ENCODE measurements at places on chromosomes 5 and 9.

DNA sequence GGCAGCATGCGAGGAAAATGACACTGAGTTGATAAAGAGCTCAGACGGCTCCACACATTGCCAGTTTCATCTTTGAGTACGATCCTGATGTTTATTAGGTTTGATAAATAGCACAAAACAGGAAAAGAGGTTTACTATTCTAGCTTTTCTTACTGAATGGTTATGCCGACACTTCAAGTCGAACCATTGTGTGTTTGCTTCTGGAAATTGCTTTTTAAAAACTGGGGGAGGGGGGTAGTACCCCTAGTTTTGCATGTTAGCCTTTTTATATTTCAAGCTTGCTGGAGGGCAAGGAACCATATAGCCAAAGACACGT is 5.2 kb downstream of the PTCH1 start:
- H3K4me1 ChIP-seq = peaks cover 52% of the 10 kb centered on the region
- DNase-seq = no peak
- H3K27ac ChIP-seq = peak overlapping the region; percentile 62
- H3K27me3 ChIP-seq = peaks cover 34% of the 10 kb centered on the region

DNA sequence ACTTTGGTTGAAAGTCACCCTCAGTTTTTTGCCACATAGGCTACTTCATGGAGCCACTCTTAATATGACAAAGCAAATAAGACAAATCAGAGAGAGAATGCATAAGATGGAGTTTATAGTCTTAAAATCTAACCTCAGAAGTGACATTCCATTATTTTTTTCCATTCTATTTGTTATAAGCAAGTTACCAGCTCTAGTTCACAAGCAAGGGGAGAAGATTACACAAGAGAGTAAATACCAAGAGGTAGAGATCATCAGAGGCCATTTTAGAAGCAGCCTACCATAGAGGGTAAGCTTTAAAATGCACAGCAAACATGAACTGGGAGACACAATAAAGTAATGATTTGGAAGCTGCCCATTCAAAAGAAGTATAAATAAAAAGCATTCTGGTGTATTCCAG is 651.3 kb upstream of the MEF2C start:
- DNase-seq = no peak
- H3K27me3 ChIP-seq = no peaks in the 10 kb centered on the region
- no peak overlapping the region for H3K4me3 ChIP-seq
- no peaks in the 10 kb centered on the region for H3K4me1 ChIP-seq
- H3K27ac ChIP-seq = no peak overlapping the region

GRCh38 chr9:117156771-117157535 is 257.9 kb downstream of the ASTN2 start:
- H3K4me3 ChIP-seq = no peak overlapping the region
- H3K4me1 ChIP-seq = no peaks in the 10 kb centered on the region
- H3K27ac ChIP-seq = no peak overlapping the region

- H3K4me3 ChIP-seq = no peak overlapping the region
- no peak overlapping the region for H3K27ac ChIP-seq
- H3K36me3 ChIP-seq = no peaks in the 10 kb centered on the region
- H3K4me1 ChIP-seq = no peaks in the 10 kb centered on the region
Observed at GRCh38 chr5:52657247-52657645, 130.5 kb upstream of the ITGA1 start.

- H3K27me3 ChIP-seq = no peaks in the 10 kb centered on the region
- no peak for DNase-seq
- peaks cover 2% of the 10 kb centered on the region for H3K36me3 ChIP-seq
- no peak overlapping the region for H3K27ac ChIP-seq
- H3K4me3 ChIP-seq = no peak overlapping the region
Observed at GRCh38 chr9:123599781-123600180, 243.8 kb downstream of the CRB2 start.

GRCh38 chr9:135373151-135373685 is 106.4 kb upstream of the PPP1R26 start:
- no peaks in the 10 kb centered on the region for H3K27me3 ChIP-seq
- no peak for DNase-seq
- no peaks in the 10 kb centered on the region for H3K36me3 ChIP-seq
- H3K27ac ChIP-seq = no peak overlapping the region
- no peak overlapping the region for H3K4me3 ChIP-seq
- H3K4me1 ChIP-seq = no peaks in the 10 kb centered on the region

DNA sequence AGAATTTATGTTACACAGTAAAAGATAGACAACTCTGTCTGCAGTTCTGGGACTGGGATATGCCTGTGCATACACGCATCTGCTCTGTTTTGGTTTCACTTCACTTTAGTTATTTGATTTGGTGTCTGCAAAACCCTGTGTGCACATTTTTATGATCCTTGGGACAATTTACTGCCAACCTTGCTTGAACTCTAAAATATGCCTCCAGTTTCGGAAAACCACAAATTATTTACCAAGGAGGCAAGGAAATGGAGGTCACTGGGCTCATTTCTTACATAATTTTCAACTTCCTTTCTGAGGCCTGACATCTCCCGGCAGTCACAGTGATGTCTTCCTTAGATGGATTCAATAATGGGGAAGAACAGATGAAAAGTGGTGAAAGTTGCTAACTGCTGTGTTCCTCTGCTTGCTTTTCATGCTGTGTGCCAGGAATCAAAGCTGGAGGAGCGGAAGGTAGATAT is 61.2 kb upstream of the TAF11L2 start:
- peak overlapping the region; percentile 1 for H3K4me3 ChIP-seq
- no peak for DNase-seq
- H3K36me3 ChIP-seq = no peaks in the 10 kb centered on the region

All from natural killer cell (primary cell).